Adrenal gland (tissue), 19 donors: ENCODE measurements at places on chromosomes 6 and 20. TPM values are rescaled to one million over a fixed set of nuclear protein-coding genes. Genes with fewer than 3 reads are reported as not detected.
A peak's percentile ranks its signal among the peaks of the same experiment; 100 is the strongest.

Gene ETV7
- total RNA-seq: 5.9 TPM

Gene LY6G6C
- not detected for total RNA-seq

Gene SLC24A3
- 1.7 TPM for total RNA-seq

Gene TMEM151B
- total RNA-seq: 0.10 TPM

Gene PI16
- 0.47 TPM for total RNA-seq

Gene FRK
- total RNA-seq: 1.7 TPM

DNA sequence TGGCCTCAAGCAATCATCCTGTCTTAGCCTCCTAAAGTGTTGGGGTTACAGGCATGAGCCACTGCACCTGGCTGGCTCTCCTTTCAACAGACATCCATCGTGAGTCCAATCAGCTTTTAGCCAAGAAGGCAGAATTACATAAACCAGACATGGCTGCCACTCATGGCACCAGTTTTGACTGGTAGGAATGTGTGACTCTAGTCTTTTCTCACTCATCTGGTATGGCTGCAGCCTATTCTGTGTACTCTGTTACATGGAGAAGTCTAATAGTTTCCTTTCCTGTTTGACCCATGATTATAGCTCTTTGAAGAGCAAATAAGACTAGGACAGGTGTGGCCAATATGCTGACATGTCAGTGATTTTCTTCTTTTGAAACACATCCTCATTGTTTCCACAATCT lies 27.0 kb upstream of the RNF144B start:
- no peak overlapping the region for H3K27ac ChIP-seq
- no peaks in the 10 kb centered on the region for H3K4me1 ChIP-seq
- H3K4me3 ChIP-seq: no peak overlapping the region
- H3K36me3 ChIP-seq: no peaks in the 10 kb centered on the region
- no peaks in the 10 kb centered on the region for H3K27me3 ChIP-seq
- no peak for DNase-seq

DNA sequence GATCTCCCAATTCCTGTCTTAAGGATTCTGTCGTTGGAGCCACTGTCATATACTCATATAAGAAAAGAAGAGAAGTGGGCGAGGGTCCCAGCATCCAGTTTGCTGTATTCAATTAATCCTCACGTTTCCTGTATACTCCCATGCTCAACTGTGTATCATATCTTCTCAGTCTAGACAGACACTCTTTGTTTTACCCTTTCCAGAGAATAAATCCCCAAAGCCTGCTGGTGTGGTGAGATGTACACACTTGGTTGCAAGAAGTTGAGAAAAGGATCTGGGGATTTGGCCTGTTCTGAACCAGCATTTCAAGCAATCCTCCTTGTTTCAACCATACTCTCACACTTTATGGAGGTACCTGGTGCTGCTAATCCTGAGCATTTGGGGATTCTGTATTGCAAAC lies 3.1 kb downstream of the TPMT start:
- H3K27me3 ChIP-seq: no peaks in the 10 kb centered on the region
- H3K36me3 ChIP-seq: no peaks in the 10 kb centered on the region
- H3K27ac ChIP-seq: no peak overlapping the region
- no peak overlapping the region for H3K4me3 ChIP-seq
- H3K4me1 ChIP-seq: peaks cover 26% of the 10 kb centered on the region

DNA sequence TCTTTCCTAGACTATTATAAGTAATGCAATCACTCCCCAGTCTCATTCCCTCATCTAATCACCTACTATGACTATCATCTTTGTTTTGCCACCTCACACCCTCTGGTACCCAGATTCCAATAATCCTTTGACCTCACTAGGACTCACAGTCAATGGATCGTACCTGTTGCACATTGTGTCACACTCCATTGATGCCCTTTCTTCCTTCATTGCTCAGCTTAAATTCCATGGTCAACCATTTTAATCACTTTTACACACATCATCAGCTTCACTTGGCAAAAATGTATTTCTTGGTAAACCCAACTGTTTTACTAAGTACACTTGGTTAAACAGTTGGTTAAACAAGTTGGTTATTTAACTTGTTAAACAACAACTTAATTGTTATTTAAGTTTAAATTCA lies 44.0 kb downstream of the CEP162 start:
- no peak overlapping the region for H3K27ac ChIP-seq
- no peaks in the 10 kb centered on the region for H3K36me3 ChIP-seq
- no peaks in the 10 kb centered on the region for H3K4me1 ChIP-seq
- H3K27me3 ChIP-seq: no peaks in the 10 kb centered on the region
- DNase-seq: no peak

DNA sequence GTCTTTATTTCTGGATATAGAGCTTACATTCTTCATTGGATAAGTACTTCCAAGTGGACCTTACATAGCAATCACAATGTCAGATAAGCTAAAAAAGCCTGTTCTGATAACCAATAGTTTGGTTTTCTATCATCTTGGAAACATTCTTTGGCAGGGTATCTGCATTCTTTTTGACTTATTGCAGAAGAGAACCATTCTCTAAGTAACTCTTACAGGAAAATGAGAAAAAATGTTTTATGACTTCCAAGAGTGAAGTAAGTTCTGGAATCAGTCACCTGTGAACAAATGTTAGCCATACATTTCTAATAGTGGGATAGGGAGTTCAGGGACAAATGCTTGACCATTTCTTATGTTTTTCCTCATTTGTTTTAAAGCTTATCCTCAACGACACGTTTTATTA lies 564.0 kb downstream of the CD109 start:
- no peak overlapping the region for H3K4me3 ChIP-seq
- no peaks in the 10 kb centered on the region for H3K36me3 ChIP-seq
- DNase-seq: no peak
- H3K4me1 ChIP-seq: no peaks in the 10 kb centered on the region

GRCh38 chr6:147508042-147508865 lies at the start of gene SAMD5:
TSS of gene SAMD5 (plus strand) at chr6:147508690. CDS start at chr6:147508929, 239 bp downstream.
- DNase-seq: peak; percentile 34
- H3K27me3 ChIP-seq: peaks cover 23% of the 10 kb centered on the region
- H3K27ac ChIP-seq: no peak within 1 kb of the TSS

- H3K36me3 ChIP-seq: no peaks in the 10 kb centered on the region
- no peak overlapping the region for H3K4me3 ChIP-seq
- DNase-seq: no peak
- H3K27me3 ChIP-seq: no peaks in the 10 kb centered on the region
Measured at GRCh38 chr6:46530896-46531295, 39.6 kb upstream of the RCAN2 start.

DNA sequence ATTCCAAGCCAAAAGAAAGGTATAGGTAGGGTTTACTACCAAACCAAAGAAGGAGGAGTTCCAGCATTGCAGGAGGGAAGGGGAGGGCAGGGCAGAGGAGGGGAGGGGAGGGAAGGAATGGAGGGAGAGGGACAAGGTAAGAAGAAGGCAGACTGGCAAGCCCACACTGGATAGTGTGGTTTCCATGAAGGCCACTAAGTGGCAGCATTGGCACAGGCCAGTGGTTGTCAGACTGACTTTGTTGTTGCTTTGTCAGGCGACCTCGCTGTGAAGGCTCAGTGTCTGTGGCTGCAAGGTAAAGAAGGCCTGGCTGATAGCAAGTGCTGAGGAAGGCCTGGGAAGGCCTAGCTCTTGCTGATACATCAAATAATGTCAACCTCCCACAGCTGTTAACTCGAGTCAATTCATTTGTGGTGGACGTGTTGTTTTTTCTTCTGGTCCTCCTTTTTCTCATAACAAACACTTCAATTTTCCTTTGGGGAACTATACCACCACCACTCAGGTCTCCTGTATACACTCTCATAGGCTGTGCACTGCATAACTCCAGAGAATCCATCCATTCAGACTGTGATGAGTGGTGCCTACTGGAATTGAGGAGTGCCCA lies 7.7 kb upstream of the ZNF334 start:
- H3K4me1 ChIP-seq: no peaks in the 10 kb centered on the region
- no peak overlapping the region for H3K27ac ChIP-seq
- peak; percentile 73 for DNase-seq
- H3K36me3 ChIP-seq: no peaks in the 10 kb centered on the region
- no peak overlapping the region for H3K4me3 ChIP-seq
- peaks cover 10% of the 10 kb centered on the region for H3K27me3 ChIP-seq

DNA sequence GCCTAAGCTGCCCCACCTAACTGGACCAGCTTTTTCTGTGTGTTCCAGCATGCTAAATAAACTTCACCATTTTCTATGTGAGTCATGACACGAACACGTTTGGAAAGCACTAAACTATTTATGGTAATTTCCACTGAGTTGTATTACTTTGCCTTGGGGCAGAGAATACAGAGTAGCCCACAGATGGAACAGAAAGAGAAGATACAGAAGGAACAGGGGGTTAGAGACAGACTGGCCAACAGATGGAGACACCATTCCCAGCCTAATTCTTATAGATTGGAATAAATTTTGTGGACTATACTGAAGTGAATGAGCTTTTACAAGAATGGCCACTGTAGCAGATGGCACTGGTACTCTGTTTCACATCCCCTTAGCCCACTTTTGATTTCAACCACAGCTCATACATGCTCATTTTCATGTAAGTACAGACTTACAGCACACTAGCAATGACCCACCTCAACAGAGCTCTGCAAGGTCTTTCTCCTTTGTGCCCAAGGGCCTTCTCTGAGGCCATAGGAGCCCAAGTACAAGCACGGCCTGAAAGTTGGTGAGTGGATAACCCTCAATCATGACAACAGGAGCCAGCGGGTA lies 13.1 kb upstream of the NT5DC1 start:
- no peaks in the 10 kb centered on the region for H3K36me3 ChIP-seq
- H3K4me3 ChIP-seq: no peak overlapping the region
- no peaks in the 10 kb centered on the region for H3K27me3 ChIP-seq
- H3K27ac ChIP-seq: no peak overlapping the region

DNA sequence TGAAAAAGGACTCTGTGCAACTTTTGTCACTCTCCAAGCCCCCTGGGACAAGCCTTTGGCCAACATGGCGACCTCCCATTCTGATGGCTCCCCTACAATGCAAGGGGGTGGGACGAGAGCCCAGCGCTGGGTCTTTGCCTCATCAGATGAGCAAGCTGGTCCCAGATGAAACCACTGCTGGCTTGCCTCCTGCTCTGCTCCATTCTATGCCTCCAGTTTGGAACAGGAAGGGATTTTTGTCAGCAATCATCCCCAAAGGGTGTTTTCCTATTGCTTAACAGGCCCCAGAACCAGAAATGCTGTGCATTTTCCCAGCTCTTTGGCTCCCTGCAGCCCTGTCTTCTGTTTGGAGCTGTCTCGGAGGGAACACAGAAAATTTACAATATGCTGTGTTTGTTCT lies 412.7 kb downstream of the MAFB start:
- no peaks in the 10 kb centered on the region for H3K27me3 ChIP-seq
- H3K4me1 ChIP-seq: no peaks in the 10 kb centered on the region
- no peak overlapping the region for H3K4me3 ChIP-seq
- no peak overlapping the region for H3K27ac ChIP-seq
- H3K36me3 ChIP-seq: no peaks in the 10 kb centered on the region

DNA sequence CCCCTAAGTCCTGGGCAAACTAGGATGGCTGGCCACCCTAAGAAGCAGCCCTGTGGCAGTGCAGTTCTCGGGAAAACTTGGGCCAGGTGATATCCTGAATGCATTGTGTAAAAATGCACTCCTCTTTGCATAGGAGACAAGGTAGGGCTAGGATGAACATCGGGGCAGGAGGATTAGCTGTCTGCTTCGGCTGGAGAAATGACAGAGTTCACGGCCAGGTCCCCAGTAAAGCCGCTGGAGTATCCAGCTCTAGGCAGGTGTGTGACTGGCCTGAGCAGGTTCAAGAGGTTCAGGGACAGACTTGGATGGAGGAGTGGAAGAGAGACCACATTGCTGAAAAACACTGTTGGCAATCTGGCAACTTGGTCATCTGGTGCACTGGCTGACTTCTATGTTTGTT lies 26.4 kb downstream of the DTD1 start:
- H3K27ac ChIP-seq: no peak overlapping the region
- H3K36me3 ChIP-seq: no peaks in the 10 kb centered on the region
- H3K4me3 ChIP-seq: no peak overlapping the region
- peaks cover 5% of the 10 kb centered on the region for H3K4me1 ChIP-seq
- H3K27me3 ChIP-seq: no peaks in the 10 kb centered on the region

DNA sequence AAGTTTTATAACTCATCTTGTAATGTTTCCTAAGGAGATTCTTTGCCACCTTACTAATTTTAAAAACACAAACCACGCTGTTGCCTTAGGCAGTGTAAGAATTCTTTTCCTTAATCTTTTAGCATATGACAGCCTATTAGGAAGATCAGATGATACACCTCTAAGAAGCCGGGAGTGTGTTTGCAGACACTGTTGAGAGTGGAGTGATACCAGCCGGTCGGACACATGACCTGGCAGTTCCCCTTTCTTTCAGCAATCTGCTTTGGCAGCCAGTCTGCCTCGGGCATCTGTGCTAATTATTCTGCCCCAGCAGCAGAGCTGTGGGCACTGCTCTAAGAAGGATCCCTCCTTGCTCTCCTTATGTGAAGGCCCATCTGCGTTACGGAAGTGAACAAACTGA lies 50.9 kb downstream of the PLCB4 start:
- no peaks in the 10 kb centered on the region for H3K27me3 ChIP-seq
- no peak overlapping the region for H3K4me3 ChIP-seq
- H3K4me1 ChIP-seq: no peaks in the 10 kb centered on the region
- no peak overlapping the region for H3K27ac ChIP-seq

DNA sequence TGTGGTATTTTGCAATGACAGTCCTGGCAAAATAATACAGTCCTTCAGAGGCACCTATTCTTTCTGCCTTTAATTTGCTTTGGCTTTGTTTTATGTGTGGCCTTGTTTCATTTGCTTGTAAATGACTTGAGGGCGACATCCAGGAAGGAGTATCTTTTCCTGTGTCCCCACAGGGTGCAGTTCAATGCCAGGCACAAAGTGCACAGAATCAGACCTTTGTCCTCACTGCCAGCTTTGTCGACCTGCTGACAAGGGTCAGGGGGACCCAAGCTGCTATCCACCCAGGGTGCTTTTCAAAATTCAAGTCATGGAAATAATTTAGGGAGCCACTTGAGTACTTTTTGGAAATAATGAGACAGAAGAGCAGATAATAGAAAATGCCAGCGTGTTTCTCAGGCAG lies 37.0 kb upstream of the CDKN1A start:
- H3K27ac ChIP-seq: no peak overlapping the region
- H3K36me3 ChIP-seq: no peaks in the 10 kb centered on the region
- DNase-seq: no peak
- H3K27me3 ChIP-seq: no peaks in the 10 kb centered on the region
- no peak overlapping the region for H3K4me3 ChIP-seq

DNA sequence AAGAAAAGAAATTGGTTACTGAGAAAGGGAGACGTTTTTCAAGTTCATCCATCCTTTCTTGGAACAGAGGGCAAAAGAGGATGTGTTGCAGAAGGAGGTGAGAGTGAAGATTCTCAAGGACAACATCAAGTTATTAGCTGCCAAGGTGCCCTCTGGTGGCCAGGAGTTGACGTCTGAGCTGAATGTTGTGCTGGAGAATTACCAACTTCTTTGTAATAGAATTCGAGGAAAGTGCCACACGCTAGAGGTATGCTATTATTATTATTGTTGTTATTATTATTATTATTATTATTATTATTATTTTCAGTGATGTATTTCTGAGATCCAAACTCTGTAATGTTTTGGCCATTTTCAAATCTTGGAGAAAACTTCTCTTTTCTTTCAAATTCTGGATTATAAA lies 197.0 kb downstream of the UTRN start:
- H3K27ac ChIP-seq: no peak overlapping the region
- H3K36me3 ChIP-seq: peaks cover 25% of the 10 kb centered on the region
- peak; percentile 87 for DNase-seq
